NCI-H1092 treated with DMSO at 0.1 percent for 48 hours (cell line): ENCODE measurements at places on chromosomes 3 and 15.

DNA sequence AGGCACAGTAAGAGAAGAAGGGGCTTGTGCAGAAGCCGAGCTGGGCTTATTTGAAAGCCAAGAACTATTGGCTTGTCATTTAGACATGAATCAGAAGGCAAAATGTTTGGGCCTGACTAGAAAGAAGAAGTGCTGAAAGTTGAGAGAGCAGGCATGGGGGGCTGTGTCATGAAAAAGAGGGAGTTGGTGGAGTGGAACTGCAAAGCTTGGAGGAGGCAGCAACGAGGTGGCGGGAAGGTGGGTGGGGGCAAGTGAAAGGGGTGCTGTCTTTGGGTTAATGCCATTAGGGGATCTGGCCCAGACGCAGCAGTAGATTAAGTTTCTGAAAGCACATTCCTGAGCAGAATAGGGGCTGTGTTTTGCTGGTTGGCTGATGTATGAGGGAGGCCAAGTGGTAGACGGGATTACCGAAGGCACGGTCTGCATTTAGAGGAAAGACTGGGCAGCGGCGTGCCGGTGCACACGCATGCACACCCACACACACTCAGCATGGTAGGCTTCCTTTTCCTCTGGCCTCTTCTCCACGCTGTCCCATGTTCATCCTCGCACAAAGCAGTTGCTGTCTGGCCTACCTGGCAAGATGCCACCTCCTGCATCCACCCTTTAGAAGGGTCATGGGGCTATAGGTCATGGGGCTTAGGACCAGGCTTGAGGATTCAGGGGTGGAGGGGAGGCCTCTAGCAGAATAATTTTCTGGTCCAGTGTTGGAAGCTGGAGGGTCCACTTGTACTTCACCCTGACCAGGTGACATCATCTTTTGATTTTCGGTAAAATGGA is 43.0 kb downstream of the BOC start:
- no peak for DNase-seq

- peak; percentile 3 for DNase-seq
Observed at GRCh38 chr15:34436956-34437442, 609 bp downstream of the GOLGA8A start.

DNA sequence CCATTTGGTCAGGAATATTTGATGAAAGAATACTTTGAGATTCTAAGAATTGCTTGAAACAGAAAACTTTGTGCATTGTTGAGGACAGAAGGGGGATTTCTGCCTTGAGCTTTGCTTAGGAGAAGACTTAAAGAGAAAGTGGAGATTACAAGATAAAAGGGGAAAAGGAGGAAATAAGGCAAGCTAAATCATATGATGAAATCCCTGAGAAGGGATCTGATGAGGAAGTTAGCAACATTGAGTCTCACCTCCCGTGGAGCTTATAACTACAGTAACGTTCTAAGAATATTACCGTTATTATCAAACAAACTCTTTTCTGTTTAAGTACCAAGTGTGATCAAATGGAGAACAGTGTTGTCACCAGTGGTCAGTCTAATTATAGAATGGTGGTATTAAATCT is 414.7 kb upstream of the NAALADL2 start:
- DNase-seq: no peak

- DNase-seq: peak; percentile 8
Observed at GRCh38 chr3:53202331-53203015, 41.5 kb downstream of the PRKCD start.

DNA sequence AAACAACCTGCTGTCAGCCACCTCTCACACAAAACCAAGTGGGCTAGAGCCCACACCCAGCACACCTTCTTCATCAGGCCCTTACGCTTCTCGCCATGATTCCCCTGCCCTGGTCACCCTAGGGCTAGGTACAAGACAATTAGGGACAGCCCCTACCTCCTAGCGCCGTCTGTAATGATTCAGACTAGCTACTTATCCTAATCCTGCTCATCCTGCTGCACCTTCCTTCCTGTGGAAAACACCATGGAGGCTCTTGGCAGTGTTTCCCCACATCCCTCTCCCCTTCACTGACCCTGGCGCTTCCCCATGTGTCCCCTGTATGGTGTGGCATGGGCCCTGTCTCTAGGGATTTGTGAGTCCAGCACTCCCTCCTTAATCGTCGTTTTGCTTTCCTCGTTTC is 39.6 kb upstream of the ICE2 start:
- DNase-seq: no peak

GRCh38 chr3:159186581-159186980 is 384.7 kb downstream of the MFSD1 start:
- DNase-seq: no peak
